ENCODE measurements at places on chromosomes 3 and 15. TPM values are rescaled to one million over a fixed set of nuclear protein-coding genes. Genes with fewer than 3 reads are reported as not detected.

GRCh38 chr15:39275066-39275465 is 305.8 kb upstream of the THBS1 start:
- no peaks in the 10 kb centered on the region for H3K27me3 ChIP-seq
- H3K27ac ChIP-seq = no peak overlapping the region
- DNase-seq = no peak
- no peaks in the 10 kb centered on the region for H3K36me3 ChIP-seq

Gene HTR3D
- total RNA-seq = not detected

- H3K4me3 ChIP-seq = no peak overlapping the region
- no peak for DNase-seq
- no peak overlapping the region for H3K27ac ChIP-seq
- no peaks in the 10 kb centered on the region for H3K36me3 ChIP-seq
Measured at GRCh38 chr3:33063651-33064051, 33.3 kb downstream of the GLB1 start.

Gene SCAANT1
- total RNA-seq = not detected

GRCh38 chr3:145698250-145698649 is 462.7 kb downstream of the PLOD2 start:
- no peak overlapping the region for H3K4me3 ChIP-seq
- H3K27me3 ChIP-seq = no peaks in the 10 kb centered on the region
- no peak overlapping the region for H3K27ac ChIP-seq
- no peaks in the 10 kb centered on the region for H3K36me3 ChIP-seq
- no peak for DNase-seq

Gene VIPR1
- 117 TPM for total RNA-seq

DNA sequence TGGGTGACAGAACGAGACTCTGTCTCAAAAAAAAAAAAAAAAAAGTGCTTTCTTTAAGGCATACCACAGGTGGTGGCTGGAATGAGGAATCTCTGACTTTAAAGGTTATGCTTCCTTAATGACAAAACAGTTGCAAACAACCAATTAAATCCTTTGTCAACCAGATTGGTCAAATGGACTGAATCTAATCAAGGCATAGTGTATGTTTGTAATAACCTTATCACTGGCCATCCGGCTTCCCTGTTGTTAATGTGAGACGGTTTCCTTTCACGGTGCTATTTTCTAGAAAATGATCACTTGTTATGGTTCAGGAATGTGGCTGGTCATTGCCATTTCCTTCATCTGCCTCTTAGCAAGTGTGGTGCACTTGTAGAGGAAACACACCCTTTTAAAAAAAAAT is 75.9 kb downstream of the FLNB start:
- H3K4me1 ChIP-seq = peaks cover 35% of the 10 kb centered on the region
- H3K4me3 ChIP-seq = no peak overlapping the region
- H3K36me3 ChIP-seq = no peaks in the 10 kb centered on the region

DNA sequence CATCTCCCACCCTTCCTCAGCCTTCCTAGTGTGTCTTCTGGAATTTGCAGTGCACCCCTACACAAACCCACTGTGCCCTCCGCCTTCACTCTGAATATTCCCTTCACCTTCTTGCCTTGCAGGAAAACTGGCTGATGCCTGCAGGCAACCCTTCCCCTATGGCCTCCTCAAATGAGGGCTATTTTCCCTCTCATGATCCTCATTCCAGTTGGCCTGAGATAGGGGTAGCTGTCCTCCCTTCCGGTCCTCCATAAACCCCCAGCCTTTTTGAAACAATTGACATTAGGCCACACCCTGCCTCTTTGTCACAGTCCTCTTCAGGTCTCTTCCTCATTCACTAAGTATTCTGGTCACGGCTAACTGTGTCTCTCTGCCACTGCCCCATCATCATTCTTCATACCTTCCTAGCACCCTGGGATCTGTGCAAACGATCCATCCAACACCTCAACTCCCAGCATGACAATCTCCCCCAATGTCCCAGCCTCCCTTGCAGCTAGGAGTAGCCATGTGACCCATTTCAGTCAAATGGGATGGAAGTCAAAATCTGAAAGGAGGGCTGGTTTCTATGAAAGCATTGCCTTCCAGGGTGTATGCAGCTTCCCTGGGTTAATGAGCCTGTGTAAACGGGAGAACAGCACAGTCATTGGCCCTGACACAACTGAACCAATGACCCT is 8.5 kb upstream of the TICRR start:
- no peak for DNase-seq
- no peaks in the 10 kb centered on the region for H3K36me3 ChIP-seq
- H3K27me3 ChIP-seq = no peaks in the 10 kb centered on the region

- no peak overlapping the region for H3K27ac ChIP-seq
- no peaks in the 10 kb centered on the region for H3K4me1 ChIP-seq
- no peaks in the 10 kb centered on the region for H3K27me3 ChIP-seq
- H3K4me3 ChIP-seq = no peak overlapping the region
Measured at GRCh38 chr3:156727519-156728205, 53.3 kb downstream of the TIPARP start.

DNA sequence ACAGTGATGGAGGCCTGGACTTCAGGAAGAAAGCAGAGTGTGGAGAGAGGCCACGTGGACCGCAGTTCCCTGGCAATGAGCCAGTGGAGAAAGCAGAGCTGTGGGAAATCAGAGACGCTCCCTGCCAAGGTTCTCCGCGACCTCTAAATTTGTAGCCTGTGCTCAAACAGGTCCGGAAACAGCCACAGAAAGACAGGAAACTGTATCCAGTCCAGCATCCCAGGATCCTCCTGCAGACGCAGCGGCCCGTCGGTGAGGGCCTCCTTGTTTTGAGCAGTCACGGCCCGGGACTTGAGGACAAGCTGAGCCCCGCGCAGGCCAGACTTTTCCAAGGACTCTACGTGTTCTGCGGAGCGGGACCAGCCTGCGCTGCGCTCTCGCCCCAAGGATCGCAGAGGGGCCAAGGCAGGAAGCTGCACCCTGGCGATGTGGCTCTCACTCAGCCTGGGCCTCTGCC is 22.3 kb downstream of the RPSA start:
- peaks cover 3% of the 10 kb centered on the region for H3K4me1 ChIP-seq
- peak; percentile 37 for DNase-seq
- no peak overlapping the region for H3K27ac ChIP-seq
- H3K36me3 ChIP-seq = no peaks in the 10 kb centered on the region

DNA sequence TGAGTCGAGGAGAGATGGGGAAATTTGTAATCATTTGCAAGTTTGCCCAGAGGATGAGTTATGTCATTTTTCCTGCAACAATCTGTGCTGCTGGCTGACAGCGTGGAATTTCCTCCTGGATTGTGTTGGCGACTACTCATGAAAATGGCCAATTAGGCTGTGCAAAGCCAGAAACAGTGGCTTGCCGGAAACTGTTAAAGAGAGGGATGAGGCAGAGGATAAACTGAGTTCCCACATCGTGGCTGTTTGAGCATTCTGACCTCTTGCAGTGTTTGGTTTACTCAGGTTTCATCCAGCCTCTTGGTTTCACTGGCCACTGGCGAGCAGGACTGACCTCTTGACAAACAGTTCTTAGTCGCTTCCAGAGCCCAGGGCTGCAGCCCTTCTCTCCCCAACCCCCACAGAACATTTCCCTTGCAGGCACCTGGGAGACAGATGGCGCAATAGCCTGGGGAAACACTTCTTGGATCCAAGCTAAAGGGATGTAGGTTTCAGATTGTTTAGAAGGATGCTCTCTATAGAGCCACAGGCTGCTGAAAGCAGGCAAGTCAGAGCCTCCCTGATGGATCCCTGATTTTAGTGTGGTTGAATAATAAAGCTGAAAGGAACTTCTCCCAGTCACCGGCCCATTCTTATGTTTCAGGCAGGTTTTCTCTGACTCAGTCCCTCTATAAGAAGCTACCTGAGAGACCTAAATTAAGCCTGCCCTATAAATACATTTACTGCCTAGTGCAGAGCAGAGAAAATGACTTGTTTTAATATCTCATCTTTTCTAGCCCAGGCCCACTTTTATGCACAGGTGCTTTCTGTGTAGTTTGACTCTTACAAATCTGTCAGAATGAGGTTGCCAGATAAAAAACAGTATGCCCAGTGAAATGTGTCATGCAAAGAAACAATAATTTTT is 92.8 kb upstream of the UBE2E1 start:
- peak; percentile 39 for DNase-seq
- H3K36me3 ChIP-seq = no peaks in the 10 kb centered on the region
- H3K4me1 ChIP-seq = no peaks in the 10 kb centered on the region
- no peak overlapping the region for H3K4me3 ChIP-seq
- no peaks in the 10 kb centered on the region for H3K27me3 ChIP-seq

- no peak overlapping the region for H3K4me3 ChIP-seq
- no peak for DNase-seq
- H3K27ac ChIP-seq = no peak overlapping the region
- no peaks in the 10 kb centered on the region for H3K4me1 ChIP-seq
- H3K27me3 ChIP-seq = no peaks in the 10 kb centered on the region
Measured at GRCh38 chr3:134020135-134020680, 9.5 kb downstream of the SLCO2A1 start.

DNA sequence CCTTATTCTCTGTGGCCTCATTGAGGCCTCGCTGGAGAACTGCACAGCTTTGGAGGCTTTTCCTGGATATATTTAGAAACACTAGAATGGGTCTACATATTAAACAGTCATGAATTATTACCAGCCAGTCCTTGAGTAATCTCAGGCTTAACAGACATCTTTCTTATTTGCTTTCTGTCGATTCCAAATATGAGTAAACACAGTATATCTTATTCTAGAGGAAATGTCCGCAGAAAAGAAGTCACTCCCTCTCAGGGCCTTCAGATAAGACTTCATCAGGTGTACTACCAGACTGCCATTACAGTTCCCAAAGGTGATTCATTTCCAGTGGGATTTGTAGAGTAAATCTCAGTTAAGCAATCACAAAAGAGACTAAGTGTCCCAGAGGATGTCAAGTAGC is 310.7 kb downstream of the RBMS3 start:
- DNase-seq = no peak
- peaks cover 10% of the 10 kb centered on the region for H3K4me1 ChIP-seq

- no peak overlapping the region for H3K4me3 ChIP-seq
- DNase-seq = no peak
- no peak overlapping the region for H3K27ac ChIP-seq
- no peaks in the 10 kb centered on the region for H3K4me1 ChIP-seq
- H3K36me3 ChIP-seq = no peaks in the 10 kb centered on the region
- H3K27me3 ChIP-seq = no peaks in the 10 kb centered on the region
Measured at GRCh38 chr3:165466856-165467255, 270.7 kb upstream of the SLITRK3 start.

- H3K27me3 ChIP-seq = no peaks in the 10 kb centered on the region
- H3K36me3 ChIP-seq = no peaks in the 10 kb centered on the region
- peaks cover 3% of the 10 kb centered on the region for H3K4me1 ChIP-seq
- DNase-seq = no peak
- H3K27ac ChIP-seq = no peak overlapping the region
Measured at GRCh38 chr3:135451037-135451785, 514.3 kb upstream of the PPP2R3A start.

DNA sequence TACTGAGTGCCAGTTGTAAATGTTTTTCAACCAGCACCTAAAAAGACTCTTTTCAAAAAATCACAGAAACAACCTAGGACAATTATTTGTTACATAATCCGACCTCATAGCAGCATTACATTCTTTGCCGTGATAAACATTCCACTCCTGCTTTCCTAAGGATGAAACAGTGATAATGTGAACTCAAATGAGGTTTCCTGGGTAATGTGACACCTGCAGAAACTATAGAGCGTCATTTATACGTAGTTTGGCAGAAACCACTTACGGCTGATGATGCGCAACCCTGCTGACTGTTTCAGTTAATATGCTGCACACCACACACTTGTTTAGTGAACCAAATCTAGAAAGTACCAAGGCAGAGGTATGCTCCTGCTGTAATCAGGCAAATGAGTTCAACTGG is 55.8 kb downstream of the SEMA6D start:
- no peaks in the 10 kb centered on the region for H3K27me3 ChIP-seq
- H3K27ac ChIP-seq = no peak overlapping the region
- H3K36me3 ChIP-seq = peaks cover 8% of the 10 kb centered on the region
- DNase-seq = no peak

GRCh38 chr3:8206971-8207617 is 294.5 kb upstream of the LMCD1 start:
- DNase-seq = no peak
- H3K36me3 ChIP-seq = no peaks in the 10 kb centered on the region
- H3K27ac ChIP-seq = no peak overlapping the region

DNA sequence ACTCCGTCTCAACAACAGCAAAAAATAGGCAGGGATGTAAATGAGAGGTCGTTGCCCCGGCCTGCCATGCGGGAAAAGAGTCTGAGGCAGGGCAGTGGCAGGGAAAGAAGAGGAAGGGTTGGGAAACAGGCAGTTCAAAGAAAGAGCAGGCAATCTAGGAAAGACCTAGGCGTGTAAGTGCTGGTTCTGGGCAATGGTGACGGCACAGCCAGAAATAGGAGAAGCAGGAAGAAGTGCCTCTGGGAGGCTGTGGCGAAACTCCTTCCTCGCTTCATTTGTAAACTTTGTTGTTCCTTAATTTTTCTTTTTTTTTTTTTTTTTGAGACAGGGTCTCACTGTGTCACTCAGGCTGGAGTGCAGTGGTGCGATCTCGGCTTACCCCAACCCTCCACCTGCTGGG is 4.3 kb downstream of the SLC51A start:
- H3K27me3 ChIP-seq = no peaks in the 10 kb centered on the region
- no peaks in the 10 kb centered on the region for H3K4me1 ChIP-seq
- no peak for DNase-seq
- H3K36me3 ChIP-seq = no peaks in the 10 kb centered on the region
- H3K4me3 ChIP-seq = no peak overlapping the region

DNA sequence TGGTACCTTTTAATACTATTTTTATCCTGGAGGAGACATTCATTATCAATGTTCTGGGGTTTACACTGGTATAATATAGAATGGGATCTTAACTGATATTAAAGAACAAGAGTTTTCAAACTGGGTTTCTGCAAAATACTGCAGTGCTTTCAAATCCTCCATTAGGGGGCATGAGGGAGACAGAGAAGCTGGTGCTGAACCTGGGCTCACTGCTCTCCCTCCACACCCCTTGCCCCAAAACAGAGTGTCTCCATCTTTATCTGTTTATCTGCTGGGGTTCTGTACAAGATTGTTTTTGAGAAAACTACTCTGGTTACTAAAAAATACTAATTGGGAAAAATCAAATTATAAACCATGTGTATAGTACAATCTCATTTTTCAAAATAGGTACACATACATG is 41.7 kb downstream of the CADPS start:
- no peak for DNase-seq
- H3K4me3 ChIP-seq = no peak overlapping the region
- no peaks in the 10 kb centered on the region for H3K4me1 ChIP-seq
- no peak overlapping the region for H3K27ac ChIP-seq
- no peaks in the 10 kb centered on the region for H3K36me3 ChIP-seq

- no peak overlapping the region for H3K27ac ChIP-seq
- DNase-seq = no peak
- no peaks in the 10 kb centered on the region for H3K36me3 ChIP-seq
- no peaks in the 10 kb centered on the region for H3K27me3 ChIP-seq
- H3K4me3 ChIP-seq = no peak overlapping the region
Measured at GRCh38 chr15:73841756-73842725, 31.3 kb upstream of the TBC1D21 start.

Gene DISP2
- total RNA-seq = 5.9 TPM

DNA sequence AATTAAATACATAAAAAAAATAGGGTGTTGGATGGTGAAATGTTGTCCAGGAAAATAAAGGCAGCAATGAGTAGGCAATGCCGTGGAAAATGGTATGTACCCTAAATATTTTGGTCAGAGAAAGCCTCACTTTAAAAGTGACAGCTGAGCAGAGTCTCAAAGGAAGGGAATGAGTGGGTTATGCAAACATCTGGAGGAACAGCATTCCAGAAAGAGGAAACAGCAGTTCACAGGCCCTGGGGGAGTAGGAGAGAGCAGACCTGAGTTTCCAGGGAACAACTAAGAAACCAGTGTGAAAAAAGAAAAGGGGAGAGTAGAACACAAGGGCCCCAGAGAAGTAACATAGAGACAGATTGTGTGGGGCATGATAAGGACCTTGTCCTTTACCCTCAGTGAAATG is 230.0 kb upstream of the CNTN3 start:
- no peaks in the 10 kb centered on the region for H3K27me3 ChIP-seq
- no peak overlapping the region for H3K4me3 ChIP-seq

- H3K27me3 ChIP-seq = no peaks in the 10 kb centered on the region
- peaks cover 56% of the 10 kb centered on the region for H3K4me1 ChIP-seq
- DNase-seq = no peak
Measured at GRCh38 chr15:68599560-68600071, 20.8 kb downstream of the CORO2B start.
